ENCODE measurements at places on chromosomes 5 and 9. TPM values are rescaled to one million over a fixed set of nuclear protein-coding genes. Genes with fewer than 3 reads are reported as not detected.

- DNase-seq = no peak
Observed at GRCh38 chr9:131160416-131161112, 35.2 kb downstream of the NUP214 start.

PTPRD gene
- not detected for total RNA-seq

- no peak for DNase-seq
Observed at GRCh38 chr9:131887680-131888079, 147.8 kb upstream of the RAPGEF1 start.

DNA sequence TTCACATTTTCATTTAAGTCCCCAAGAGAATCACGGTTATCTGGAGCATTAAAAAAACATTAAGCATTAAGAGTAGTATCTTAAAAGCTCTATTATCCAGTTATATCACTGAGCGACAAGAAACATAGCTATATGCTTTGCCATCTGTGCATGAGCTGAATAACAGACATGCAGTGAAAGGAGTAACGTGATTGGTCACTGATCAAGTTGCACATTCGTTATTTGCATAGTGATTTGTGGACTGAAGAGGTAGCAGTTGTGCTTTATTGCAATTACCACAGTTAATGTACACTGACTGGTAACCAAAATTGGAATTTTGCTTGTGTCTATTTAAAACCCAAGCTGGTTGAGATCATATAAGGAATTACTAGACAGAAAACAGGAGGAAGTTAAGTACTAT is 107.4 kb downstream of the MCTP1 start:
- no peak for DNase-seq

TMEM252 gene
- not detected for total RNA-seq

DNA sequence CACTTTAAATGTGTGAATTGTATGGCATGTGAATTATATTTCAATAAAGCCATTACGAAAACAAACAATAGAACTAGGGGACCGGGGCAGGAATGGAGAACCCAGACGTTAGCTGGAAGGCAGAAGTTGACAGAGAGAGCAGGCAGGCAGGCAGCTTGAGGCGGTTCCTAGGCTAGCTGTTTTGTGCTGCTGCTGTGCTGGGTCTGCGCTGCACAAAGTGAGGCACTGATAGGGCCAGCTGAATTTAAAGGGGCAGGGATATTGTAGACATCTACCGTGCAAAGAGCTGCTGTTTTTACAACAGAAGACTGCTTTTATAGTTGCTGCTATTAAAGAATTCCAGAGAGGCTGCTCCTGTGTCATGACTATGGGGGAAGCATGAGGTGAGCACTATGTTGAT is 21.6 kb upstream of the MIER3 start:
- DNase-seq = no peak

BARHL1 gene
- not detected for total RNA-seq

DNA sequence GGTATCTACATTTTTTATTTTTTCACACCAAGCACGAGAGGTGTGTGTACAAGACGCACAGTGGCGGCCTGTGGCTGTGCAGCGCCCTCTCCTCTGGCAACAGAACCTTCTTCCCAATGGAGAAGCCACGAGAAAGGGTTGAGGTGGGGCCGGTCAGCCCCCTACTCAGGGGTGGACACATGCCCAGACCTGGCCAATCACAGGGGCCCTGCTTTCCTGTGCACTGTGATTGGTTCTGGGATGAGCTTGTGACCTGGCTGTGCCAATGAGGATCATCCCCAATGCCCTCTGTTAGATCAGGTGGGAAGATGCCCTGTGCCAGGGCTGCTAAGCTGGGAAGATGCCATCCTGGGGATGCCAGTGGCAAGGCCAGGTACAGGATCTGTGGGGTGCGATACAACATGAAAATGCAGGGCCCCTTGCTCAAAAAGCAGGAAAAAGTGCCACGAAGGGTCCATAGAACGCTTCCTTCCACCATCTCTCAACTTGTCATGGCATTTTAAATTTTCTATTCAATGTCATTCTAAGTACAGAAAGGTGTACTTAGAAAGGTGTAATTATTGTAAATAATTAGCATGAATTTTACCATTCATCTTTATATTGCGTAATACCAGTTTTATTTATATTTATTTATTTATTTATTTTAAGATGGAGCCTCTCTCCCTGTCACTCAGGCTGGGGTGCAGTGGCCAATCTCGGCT is 15.4 kb downstream of the IER5L start:
- DNase-seq = no peak

- no peak for DNase-seq
Observed at GRCh38 chr9:107929443-107929842, 439.9 kb upstream of the KLF4 start.

- DNase-seq = no peak
Observed at GRCh38 chr9:97321691-97322090, 14.2 kb downstream of the CCDC180 start.

PCDH12 gene
- total RNA-seq = not detected

DNA sequence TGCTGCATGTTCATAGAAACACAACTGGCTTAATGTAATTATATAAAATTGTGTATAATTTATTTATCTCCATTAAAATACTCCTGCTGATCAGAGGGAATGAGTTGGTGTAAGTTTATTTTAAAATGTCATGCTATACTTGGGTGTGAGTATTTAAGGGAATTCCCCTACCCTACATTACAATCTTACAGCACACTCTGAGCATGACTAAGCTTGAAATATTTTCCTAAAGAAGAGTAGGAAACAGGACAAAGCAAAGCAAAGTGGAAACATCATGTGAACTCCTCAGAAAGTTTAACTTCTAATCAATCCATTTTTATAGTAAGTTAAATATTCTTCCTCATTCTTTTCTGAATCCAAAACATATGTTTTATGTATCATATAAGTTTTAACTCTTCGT is 1271.3 kb downstream of the EFNA5 start:
- no peak for DNase-seq

GRCh38 chr9:90641884-90642487 is 638 bp downstream of the DIRAS2 start:
- no peak for DNase-seq

TCF7 gene
- total RNA-seq = 8.9 TPM

DNA sequence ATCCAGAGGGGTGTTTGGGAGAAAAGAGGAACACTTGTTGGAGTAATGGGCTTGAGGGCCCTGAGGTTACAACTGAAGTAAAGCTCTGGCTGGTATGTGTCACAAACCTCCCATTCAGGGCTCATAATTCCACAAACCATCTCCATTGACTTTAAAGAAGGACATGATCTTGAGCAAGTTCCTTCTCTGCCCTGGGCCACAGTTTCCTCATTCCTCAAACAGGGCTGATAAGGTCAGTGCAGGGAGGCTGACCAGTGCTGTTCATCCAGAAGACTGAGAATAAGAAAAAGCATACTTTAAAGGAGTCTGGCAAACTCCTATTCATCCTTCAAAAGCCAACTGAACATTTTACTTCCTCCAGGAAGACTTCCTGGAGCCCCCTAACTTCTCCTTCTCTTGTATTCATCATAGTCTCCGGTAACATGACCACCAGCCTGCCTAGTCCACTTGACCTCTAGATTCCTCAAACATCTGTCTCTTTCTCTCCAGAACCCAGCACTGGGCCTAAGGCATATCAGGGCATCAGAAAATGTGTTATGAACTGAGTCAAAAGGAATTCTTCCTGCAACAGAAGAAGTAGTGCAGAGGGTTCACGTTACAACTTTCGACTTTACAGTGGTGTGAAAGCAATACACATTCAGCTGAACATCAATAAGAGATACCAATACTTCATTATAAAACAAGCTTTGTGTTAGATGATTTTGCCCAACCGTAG is 20.7 kb upstream of the PTPN3 start:
- no peak for DNase-seq

DNA sequence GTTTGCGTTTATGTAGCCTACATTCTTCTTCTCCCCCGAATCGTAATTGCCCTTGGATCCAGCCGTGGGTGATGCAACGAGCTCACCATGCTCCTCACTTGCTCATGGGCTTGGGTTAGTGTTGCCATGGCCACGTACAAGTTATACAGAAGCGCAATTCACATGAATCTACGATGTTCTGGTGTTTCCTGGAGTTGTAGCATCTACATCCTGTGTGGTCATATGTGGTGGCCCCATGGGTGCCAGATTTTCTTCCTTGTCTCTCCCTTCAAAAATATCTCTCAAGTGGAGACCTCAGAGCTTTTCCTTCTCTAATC is 115.3 kb downstream of the TLE4 start:
- peak; percentile 31 for DNase-seq

- no peak for DNase-seq
Observed at GRCh38 chr5:421901-422300, 21.1 kb upstream of the EXOC3 start.

GLRX gene
- total RNA-seq = 120 TPM

- no peak for DNase-seq
Observed at GRCh38 chr9:124174433-124174832, 83.3 kb upstream of the NEK6 start.

- no peak for DNase-seq
Observed at GRCh38 chr9:113477661-113478060, 14.1 kb downstream of the RGS3 start.

DNA sequence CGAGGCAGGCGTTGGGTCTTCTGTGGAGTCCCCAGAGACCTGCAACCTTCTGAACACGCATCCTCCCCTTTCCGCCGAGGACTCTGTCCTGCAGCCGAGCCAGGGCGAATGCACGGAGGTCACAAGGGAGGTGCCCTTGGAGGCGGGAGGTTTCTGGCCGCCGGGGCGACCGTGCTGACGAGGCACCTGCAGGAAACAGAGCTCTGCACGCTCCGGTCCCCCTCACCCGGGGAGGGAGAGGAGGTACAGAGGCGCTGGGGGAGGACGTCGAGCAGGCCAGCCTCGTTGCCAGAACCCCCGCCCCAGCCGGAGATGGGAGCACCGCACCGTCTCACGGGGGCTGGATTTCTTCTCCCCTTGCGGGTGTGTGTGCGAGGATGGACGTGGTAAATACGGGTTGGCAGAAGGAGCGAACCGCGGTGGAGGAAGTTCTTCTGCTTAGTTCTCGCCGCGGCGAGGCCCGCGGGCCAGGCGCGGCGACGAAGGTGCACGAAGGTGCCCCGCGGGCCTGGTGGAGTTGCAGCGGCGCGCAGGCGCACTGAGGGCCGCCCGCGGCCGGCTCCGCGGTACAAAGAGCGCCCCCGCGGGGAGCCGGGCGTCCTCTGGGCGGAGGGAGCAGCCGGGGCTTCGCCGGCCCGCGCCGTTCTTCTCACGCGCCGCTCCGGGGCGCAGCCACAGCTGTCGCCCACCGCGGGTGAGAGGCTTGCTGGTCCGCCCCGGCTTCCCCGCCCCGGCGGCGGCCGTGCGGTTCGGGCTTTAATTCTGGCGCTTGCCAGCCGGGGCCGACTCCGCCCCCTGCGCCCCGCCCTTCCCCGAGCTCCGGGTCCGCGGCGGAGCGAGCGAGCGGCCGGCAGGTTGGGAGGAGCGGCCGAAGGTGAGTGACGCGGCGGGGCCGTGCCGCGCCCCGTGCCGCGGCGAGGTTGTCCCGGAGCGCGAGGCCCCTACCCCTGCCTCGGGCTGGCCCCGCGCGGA is 289.5 kb downstream of the DOCK8 start:
- DNase-seq = peak; percentile 88

DNA sequence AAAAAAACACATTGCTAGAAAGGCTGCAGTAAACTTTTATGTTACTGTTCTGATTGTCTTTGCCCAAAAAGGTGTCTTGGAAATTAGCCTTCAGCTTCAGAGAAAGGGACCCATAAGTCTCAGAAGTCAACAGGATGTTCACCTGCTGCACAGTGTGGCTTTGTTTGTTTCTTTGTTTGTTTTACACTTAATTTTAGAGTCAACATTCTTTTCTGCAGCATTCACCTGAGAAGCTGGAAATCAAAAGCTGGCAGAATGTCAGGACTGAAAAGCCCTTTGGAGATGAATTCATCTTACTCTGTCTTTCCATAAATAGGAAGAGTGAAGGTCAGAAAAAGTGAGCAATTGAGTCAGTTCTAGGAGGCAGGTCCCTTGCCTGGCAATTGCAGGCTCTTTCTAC is 170.0 kb downstream of the PAPPA start:
- DNase-seq = no peak

SPATA31D3 gene
- not detected for total RNA-seq

- no peak for DNase-seq
Observed at GRCh38 chr5:89703817-89704216, 705.7 kb downstream of the CETN3 start.

STK10 gene
- 8.0 TPM for total RNA-seq

DNA sequence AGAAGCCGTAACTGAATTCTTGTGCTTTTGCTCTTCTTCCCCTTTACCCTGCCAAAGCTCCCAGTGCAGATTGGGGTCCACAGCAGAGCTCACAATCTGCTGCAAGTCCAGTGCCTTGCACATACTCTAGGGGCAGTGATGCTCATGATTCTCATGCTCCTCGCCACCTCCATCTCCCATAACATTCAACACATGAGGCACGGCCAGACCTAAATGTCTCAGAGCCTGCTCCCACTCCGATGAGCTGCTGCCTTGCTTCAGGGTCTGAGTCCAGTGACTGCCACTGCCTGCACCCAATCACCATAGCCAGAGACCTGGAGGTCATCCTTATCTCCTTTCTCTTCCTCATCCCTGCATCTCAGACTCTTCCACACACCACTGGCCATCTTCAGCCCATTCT is 10.5 kb downstream of the CSF1R start:
- DNase-seq = no peak

DNA sequence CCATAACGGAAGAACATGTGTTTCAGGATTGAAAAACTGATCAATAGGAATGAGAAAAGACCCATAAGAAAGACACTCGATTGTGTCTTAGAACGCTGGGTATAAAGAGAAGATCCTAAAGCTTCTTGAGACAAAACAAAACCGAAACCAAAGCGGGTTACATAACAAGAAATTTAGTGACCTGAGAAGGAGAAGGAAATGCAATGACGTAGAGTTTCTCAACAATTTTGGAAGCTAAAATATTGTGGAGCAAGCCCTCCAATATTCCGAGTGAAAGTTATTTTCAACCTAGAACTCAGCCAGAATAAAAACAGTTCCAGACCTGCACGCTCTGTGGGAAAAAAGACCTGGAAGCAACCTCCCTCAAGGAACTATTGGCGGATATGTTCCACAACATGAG is 81.9 kb upstream of the FREM1 start:
- DNase-seq = no peak

GRCh38 chr9:113911850-113912557 is 35.9 kb downstream of the ZNF618 start:
- no peak for DNase-seq

GRCh38 chr5:176812269-176813259 is 2.2 kb downstream of the UNC5A start:
- DNase-seq = peak; percentile 46

DNA sequence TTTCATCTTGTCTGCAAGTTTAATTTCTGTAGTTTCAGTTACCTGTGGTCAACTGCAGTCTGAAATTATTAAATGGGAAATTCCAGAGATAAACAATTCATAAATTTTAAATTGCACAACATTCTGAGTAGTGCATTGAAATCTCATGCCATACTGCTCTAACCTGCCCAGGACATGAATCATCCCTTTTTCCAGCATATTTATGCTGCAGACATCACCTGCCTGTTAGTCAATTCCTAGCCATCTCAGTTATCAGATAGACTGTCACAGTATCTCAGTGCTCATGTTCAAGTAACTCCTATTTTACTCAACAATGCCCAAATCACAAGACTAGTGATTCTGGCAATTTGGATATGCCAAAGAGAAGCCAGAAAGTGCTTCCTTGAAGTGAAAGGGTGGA is 223.0 kb upstream of the GRIA1 start:
- DNase-seq = no peak

GRCh38 chr5:16271851-16272250 is 92.3 kb upstream of the MARCHF11 start:
- no peak for DNase-seq
